ENCODE measurements at places on chromosomes 4 and X.

DNA sequence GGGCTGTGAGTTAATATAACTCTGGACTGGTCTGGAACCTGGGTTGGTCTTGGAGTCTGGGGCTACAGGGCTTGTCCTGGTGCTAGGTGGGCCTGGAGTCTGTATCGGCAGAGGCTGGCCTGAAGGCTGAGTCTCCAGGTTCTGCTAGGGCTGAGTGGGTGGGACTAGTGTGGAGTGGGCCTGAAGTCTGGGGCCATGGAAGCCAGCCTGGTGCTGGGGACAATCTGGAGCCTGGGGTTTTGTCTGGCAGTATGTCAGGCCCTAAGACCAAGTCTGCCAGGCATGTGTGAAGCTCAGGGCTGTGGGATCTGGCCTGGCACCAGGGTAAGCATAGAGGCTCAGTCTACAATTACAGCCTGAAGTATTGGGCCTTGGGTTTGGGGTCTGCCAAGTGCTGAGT, 742.6 kb upstream of the GRIA3 start:
- no peak for DNase-seq

GRCh38 chr4:152218576-152218975, 317.3 kb downstream of the FBXW7 start:
- no peak for DNase-seq

GRCh38 chrX:104130808-104131207, 18.5 kb downstream of the ZCCHC18 start:
- DNase-seq: no peak

DNA sequence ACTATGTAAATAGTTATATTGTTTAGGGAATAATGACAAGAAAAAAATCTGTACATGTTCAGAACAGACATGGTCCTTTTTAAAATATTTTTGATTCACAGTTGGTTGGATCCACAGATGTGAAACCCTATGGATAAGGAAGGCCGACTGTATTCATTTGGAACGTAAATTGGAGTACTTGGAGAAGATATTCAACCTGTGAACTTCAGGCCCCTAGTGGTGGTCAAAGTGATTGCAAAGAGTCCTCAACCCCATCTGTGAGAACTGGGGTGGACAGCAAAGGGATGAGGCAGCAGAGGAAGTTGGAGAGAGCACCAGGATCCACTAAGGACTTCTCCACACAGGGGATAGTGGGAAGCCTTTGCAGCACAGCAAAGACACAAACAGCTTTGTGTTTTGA, 6.2 kb upstream of the CXCL13 start:
- DNase-seq: no peak

DNA sequence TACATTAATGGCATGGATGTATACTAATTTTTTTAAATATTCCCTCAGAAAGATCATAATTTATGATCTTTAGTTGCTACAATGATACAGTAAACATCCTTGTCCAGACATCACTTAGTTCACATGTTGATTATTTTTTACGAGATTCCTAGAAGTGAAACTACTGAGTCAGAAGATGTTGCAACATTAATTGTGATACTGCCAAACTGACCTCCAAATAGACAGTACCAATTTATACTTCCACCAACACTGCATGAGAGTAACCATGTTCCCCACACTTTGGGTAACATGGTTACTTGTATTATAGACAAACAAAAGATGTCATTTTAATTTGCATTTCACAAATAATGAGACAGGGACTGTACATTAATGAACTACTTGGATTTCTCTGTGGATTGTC, 19.6 kb downstream of the RCHY1 start:
- no peak for DNase-seq

DNA sequence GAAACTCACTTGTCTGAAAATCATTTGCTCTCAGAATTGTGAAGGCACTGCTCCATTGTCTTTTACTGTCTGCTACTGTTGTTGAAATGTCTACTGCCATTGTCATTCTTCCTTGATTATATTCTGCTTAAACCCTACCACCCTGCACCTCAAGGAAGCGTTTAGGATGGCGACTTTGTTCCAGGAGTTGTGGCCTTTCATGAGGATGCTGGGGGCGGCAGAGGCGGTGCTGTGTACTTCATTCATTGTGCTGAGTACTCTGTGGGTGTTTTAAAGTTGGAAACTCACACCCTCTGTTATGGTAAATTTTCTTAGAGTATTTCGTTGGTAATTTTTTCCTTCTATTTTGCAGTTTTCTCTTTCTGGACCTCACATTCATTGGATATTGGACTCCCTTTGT, 258.9 kb downstream of the TENM3 start:
- DNase-seq: no peak

DNA sequence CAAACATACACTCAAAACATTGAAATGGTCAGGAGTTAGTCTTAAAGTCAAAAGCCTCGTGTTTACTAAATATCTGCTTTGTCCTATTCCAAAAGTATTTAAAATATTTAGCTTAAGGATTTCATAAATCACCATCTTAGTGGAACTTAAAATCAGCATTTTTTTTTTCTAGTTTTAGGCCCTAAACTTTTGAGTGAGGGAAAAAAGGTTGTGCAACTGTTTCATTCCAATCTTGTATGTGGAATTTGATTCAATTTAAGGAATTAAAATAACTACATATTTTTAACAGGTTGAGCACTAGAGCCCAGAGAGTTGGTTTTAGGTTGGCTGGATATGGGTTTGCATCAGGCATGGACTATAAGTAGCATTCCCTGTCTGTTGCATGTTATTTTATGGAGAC, 35.7 kb upstream of the ANK2 start:
- DNase-seq: no peak

DNA sequence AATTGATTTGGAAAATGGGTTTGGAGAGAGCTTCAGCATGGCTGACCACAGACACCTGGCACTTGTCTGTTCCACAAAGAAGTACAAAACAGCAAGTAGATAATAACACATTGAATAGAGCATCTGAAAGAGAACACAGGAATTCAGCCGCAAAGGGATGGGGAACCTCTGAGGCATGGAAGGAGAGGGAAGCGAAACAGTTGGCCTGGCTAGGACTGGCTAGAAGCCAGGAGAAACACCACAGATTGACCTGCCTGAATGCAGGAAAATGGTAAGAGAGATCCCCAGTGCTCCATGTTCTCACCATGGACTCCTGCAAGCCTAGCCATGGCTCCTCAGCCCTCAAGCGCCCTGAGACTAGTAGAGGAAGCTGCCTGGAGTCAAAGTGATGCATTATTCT, 169.7 kb upstream of the SH3RF1 start:
- no peak for DNase-seq

DNA sequence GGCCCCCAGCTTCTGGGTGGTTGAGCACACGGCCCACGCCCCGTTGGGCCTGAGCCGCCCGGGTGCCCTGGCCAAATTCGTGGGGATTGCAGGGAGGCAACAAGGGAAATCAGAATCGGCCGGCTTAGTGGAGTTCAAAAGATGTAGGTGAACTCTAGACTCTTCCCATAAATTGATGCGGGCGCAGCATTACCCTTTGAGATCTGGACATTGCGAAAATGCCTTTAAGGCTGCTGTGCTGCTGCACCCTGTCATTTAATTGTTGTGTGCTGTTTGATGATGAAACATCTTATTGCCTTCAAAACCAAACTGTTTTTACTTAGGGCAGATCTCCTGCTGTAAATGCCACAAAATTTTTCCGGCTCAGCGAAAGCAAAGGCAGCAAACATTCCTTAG, 409 bp upstream of the MPP1 start:
- no peak for DNase-seq

DNA sequence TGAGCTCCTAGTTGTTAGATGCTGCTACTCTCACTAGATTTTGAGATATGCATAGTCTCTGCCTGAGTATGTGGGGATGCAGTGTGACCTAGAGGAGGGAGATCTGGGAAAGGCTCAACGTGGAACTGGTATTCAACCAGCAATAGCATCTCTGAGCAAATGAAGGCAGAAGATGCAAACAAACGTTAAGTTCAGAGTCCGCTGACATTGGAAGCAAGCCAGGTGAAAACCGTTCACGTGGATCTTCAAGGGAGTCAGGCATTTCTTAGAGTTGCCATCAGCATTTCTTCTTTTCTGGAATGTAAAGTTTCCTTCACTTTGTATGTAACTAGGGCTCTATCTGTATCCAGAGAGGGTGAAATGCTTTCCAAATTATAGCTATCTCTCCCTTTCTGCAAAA, 59.9 kb downstream of the C4orf51 start:
- no peak for DNase-seq

- no peak for DNase-seq
These were observed 66.3 kb upstream of the FAM9C start for GRCh38 chrX:13110433-13111324.

Measured in activated CD8-positive, alpha-beta memory T cell treated with anti-CD3 and anti-CD28 coated beads for 1 hour (primary cell).